ENCODE measurements at places on chromosomes 1 and 21.

GRCh38 chr1:206736878-206737728, 33.5 kb upstream of the IL19 start:
- no peak for DNase-seq

GRCh38 chr1:82044536-82044935, 243.8 kb downstream of the ADGRL2 start:
- no peak for DNase-seq

DNA sequence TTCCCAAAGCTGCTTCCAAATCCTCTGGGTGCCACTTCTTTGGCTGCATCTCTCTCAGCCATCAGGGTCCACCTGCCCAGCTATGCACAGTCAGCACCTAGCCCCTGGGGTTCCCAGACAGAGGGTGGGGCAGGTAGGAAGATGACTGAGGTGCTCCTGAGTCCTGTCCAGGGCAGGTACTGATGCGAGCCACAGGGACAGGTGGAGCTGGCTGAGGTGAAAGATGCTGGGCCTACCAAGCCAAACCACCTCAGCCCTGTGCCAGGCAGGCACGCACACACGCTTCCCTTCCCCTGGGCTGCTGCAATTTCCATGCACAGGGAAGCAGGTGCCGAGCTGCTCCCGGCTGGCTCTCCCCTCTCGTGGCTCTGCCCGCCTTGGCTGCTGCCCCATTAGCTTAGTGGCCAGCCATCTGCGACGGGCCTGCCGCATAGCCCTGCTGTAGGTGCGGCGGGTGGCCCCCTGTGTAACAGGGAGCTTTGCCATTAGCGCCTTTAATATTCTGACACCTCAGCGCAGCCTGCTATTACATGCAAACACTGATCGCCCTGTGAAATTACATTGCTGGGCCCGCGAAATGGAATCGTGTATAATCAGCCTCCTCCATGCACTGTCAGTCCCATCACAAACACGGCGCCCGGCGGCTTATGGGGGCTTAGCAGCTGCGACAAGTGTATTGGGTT, 38.9 kb downstream of the DMAP1 start:
- no peak for DNase-seq

DNA sequence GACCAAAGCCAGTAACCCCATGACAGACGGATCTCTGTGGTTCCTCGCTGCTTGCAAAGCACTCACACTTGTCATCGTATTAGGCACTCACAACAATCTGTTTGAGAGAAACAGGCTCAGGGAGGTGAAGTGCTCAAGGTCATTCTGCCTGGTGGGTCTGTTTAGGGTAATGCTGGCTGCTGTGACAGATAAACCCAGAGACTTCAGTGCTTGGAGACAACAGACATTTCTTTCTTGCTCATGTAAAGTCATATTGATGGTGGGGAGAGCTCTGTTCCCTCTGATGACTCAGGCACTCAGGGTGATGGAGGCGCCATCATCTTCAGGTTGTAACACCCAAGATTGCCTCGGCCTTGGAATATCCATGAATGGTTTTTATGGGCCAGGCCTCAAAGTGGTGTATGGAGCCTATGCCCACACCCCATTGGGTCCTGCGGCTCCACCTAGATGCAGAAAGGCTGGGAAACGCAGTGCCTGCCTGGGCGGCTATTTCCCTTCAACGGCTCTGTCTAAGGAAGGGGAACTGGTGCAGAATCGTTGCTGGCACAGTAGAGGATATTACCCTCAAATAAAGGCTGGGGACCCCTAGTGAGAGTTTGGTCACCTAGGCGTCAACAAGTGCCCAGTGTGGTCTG, 71.6 kb upstream of the SELENON start:
- DNase-seq, result no peak

GRCh38 chr1:54857746-54858561, 29.0 kb downstream of the DHCR24 start:
- DNase-seq, result peak; percentile 92

DNA sequence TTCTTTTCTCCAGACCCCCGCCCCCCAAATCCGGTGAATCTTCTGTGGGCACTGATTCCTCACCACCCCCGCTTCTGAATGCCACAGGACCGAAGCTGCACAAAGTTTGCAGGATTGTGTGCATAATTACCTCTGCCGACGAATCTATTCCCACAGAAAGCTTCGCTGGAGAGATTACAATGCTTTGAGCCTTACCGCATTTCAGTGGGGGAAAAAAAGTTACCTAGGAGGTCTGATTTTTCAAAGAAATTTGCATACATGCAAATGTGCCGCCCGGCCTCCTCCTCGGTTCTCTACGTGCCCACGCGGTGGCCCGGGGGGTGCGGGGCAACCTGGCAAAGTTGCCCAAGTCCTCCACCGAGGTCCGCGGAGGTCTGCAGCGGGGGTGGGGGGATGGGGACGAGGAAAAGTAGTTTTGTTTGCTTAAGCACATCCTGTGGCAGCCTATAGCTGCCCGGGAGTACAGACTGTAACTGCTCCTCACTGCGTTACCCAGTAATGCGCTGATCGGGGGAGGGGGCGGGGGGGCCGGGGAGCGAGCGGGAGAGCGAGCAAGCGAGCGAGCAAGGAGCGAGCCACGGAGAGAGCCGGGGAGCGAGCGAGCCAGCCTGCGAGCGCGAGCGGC, 563 bp upstream of the NFIA start:
- peak; percentile 51 for DNase-seq

GRCh38 chr1:145997016-145997717, 788 bp upstream of the TXNIP start:
- DNase-seq, result peak; percentile 56

- peak; percentile 73 for DNase-seq
These were observed 18.5 kb downstream of the CAMK1G start for GRCh38 chr1:209601809-209602657.

GRCh38 chr1:46425726-46426125, 31.6 kb downstream of the FAAH start:
- no peak for DNase-seq

DNA sequence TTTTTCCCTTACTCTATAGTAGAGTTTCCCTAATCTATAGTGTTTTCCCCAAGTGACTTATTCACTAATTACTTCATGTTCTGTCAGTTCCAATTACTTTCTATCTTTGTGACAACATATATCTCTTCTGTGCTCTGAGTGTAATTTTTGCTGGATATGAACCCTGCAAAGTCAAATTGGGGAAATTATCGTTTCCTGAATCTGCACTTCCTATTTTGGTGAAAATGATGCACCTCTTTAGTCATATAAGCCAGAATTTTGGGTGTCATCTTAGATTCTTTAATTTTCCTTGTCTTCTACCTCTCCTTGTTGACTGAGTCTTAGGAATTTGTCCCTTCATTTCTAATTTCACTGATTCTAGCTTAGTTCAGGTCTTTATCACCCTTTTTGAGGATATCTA, 33.4 kb upstream of the PRKACB start:
- no peak for DNase-seq
